ENCODE measurements at places on chromosomes 16 and 17.

DNA sequence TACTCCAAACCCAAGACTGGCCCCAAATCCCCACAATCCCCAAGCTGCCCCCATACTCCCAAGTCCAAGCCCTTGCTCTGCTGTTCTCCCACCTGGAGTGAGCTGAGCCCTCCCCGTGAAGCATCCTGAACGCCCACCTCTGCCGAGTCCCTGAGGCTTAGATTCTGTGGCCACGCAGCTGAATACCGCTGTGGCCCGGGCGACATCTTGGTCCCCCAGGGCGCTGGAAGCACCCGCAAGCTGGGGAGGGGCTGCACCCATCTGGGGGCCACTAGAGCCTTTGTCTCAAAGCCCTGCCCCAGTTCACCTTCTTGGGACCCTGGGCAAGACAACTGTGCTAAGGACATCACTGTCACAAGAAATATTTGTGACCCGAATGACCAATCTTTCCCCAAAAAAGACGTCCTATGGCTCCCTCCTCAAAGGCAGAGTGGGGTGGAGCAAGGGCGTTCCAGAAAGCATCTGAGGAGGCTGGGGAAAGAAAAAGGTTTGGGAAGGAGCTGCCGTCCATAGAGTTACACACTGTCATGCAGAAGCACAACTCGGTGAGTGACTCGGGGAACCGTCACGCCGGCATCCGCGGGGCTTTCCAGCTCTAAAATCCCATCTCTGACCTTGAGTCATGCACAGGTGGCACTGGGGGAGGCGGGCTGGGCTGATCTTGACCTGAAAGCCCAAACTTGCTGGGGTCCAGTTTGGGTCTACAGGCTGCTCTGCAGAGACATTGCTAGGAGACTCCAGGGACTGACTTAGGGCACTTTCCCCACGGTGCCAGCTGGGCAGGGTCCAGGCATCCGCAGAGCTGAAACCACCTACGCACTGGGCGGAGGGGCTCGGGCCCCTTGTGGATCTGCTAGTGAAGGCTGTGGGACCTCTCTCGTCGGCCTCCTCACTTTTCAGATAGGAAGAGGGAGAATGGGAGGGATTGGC is 6.6 kb downstream of the PTX4 start:
- DNase-seq, result no peak

DNA sequence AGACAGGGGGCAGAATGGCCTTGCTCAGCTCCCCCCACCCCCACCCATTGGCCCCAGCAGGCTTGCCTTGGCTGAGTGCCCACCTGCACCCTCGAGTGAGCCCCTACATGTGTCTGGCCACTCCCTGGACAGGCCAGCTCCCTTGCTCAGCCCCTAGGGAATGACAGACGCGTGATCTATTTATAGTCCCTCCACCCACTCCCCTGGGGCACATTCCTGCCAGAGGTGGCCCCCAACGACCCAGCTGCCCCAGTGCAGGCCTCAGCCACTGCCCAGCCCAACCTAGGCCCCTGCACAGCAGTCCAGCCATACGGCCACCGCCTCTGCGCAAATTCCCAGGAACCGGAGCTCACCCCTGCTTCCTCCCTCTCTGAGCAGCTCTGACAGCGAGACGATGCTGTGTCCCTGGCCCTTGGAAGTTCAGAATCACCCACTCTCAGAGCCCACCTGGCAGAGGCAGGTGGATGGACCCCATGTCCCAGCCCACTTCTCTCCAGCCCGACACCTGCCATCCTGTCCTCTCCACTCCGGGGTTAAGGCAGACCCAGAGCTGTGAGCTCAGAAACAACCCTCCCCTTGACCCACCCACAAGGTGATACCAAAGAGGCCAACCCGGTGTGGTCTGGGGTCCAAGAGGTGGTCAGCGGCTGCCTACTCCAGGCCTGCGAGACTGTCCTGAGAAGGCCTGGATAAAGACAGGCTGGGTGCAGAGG is 11.5 kb upstream of the P2RX1 start:
- DNase-seq, result no peak

DNA sequence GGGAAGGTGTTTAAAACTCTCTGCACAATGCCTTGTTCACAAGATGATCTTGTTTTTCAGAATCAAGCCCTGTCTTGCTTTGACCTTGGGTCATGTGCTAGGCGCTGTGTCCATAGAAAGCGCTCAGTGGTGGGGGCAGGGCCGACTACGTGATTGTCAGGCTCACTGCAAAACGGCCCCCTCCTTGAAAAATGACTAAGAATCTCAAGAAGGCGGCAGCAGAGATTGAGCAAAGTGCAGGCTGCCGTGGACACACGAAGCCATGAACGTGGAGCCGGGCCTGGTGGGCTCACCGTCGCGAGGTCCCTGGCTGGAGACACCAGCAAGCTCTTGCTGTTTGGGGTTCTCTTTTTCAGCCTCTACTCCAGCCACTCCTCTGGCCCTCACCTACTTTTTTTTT is 10.2 kb downstream of the ATP2C2 start:
- no peak for DNase-seq

- DNase-seq, result no peak
Observed at GRCh38 chr16:57541754-57542435, 548 bp upstream of the ADGRG5 start.

DNA sequence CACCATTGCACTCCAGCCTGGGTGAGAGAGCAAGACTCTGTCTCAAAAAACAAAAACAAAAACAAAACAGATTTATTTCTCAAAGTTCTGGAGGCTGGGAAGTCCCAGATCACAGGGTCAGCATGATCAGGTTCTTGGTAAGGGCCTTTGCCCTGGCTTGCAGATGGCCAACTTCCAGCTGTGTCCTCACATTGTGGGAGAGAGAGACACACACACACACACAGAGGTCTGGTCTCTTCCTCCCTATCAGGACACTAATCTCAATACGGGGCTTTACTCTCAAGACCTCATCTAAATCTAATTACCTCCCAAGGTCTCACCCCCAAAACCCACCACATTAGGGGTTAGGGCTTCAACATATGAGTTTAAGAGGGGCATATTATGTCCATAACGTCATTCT is 26.4 kb upstream of the TAOK1 start:
- DNase-seq, result no peak

DNA sequence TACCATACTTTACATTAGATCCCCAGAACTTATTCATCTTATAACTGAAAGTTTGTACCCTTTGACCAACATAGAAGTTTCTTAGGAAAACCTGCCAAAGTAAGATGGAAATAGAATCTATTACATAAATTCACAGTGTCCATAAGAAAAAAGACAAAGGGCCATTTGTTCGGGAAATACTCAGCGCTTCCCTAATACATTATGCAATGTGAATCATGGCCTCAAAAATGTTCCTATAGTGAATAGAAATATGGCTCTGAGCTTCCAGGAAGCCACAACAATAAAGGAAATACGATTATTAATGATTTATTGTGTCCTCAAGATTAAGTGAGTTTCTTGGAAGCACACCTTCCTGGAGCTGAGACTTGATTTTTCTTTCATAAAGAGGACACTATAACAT is 51.5 kb downstream of the GPRC5B start:
- no peak for DNase-seq

DNA sequence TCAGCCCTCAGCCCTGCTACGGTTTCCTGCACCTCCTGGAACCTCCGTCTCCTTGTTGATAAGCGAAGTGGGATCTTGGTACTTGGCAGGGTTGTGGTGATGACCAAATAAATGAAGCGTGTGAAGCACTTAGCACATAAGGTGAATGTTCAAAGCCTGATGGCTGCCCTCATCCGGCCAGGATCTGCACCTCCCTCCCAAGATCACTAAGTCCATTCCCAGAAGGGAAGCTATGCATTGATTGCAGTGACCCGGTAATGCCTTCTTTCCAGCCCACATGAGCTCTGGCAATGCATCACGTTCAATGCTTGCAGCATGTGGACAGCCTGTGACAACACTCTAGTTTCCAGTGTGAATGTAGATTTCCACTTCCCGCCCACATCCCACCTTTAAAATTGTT is 24.9 kb upstream of the RHOT1 start:
- no peak for DNase-seq

- DNase-seq, result no peak
Observed at GRCh38 chr17:65394811-65395472, 166.5 kb downstream of the AXIN2 start.

DNA sequence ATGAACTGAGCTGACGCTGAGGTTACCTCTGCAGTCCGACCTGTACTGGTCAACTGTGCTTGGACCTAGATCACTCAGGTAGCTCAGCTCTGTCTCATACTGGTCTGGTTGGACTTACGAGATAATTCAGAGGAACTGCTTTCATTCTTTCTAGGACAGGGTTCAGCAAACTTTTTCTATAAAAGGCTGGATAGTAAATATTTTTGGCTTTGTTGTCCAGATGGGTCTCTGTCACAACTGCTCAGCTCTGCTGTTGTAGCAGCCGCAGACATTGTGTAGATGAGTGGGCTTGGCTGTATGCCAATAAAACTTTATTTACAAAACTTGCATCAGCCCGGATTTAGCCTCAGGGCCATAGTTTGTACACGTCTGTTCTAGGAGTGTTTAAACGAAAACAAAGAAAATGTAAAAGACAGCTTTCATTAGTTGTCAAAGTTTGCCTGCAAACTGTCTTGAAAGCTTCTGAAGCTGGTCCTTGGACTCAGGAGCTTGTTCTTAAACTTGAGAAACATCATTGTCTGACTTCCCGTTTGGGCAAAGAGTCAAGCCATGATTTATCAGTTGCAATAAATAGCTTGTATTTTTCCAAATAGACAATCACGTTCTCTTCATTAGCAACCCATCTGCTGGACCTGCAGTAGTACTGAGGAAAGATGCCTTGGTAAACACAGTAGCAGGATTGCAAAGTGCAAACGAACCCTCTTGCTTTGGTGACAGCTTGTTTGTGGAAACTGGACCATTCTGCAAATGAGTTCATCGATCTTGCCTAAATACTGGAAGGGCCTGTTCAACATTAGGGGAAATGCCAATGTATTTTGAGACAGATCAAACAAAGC is 253.4 kb downstream of the SNX29 start:
- no peak for DNase-seq

DNA sequence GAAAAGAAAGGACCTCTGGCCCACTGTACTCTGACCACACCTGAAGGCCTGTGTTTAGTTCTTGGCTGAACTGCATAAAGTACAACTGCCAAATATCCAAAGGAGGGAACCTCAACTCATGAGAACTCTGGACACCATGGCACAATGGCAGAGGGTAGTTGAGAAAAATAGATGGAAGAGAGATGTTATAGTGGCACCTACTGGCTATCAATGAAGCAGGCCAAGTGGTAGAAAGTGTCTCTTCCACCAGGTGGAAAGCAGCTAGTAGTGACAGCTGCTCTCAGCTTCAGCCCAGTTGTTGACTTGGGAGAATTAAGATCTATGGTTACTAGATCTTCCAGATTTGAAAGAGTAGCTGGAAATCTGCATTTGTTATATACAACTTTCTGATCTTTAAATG is 3.2 kb downstream of the MED31 start:
- no peak for DNase-seq

DNA sequence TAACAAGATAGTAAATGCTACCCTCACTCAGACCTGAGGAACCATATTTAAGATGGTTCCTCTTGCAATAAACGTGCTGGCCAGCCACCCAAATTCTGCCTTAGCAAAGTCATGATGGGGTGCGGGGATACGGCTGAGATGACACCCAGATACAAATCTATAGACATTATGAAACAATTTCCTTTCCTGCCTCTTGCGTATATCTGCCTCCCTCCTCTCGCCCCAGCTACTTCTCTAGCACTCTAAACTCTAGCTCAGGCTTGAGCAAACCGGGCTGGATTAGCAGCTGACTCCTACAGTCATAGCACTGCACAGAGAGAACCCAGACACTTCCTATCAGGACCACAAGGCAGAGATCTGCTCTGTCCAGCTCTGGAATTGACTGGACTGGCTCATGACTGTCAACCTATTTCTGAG is 22.3 kb downstream of the CD300LF start:
- no peak for DNase-seq

GRCh38 chr17:1039511-1040215 is 42.7 kb downstream of the TIMM22 start:
- no peak for DNase-seq

- DNase-seq, result no peak
Observed at GRCh38 chr16:74280448-74280847, 16.2 kb upstream of the PSMD7 start.

DNA sequence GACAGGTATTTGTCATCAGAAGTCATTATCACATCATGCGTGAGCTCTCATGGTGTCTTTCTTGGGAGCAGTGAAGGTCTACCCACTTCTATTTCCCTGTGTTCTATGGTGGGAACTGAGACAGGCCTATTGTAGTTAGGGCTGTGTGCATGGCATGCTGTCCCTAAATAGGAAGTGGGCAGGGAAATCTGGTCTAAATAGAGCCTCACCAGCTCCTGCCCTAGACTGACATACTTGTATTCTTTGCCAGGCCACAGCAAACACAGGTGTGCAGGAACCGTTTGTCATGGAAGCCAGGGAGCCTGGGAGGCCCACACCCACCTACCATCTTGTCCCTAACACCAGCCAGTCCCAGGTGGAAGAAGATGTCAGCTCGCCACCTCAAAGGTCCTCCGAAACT is 10.1 kb downstream of the SLC7A6 start:
- DNase-seq, result no peak

- no peak for DNase-seq
Observed at GRCh38 chr16:24538756-24539294, 541 bp upstream of the RBBP6 start.

DNA sequence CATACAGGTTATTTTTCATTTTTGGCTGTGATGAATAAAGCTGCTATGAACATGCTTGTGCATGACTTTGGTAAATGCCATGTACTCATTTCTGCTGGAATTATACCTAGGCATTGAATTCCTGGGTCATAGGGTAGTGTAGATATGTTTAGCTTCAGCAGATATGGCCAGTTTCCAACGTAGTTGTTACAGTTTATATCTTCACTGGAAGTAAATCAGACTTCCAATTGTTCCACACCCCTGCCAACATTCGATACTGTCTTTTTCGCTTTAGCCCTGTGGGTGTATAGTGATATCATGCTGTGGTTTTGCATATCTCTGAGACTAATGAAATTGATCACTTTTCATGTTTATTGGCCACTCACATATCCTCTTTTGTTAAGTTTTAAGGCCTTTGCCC is 50.4 kb downstream of the ARHGAP27 start:
- DNase-seq, result no peak

DNA sequence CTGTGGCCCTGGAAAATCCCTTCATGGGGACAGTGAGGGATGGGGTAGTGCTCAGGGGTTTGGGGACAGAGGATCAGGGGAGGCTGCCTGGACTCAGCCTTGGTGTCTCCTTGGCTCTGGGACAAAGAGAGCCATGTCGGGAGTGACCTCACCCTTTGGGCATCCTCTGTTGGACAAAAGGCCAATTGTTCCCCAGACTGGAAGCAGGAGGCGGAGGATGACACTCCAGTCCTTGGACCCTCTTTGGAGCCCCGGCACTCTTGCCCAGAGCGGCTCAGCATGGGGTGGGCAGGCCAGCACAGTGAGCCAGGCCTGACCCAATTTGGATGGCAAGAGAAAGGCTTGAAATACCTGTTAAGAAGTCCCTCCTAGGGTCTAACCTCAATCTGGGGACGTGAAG is 39.4 kb upstream of the PHB1 start:
- no peak for DNase-seq

GRCh38 chr17:8087075-8087951 is at the start of gene ALOX12B:
ALOX12B (minus strand) TSS chr17:8087716; CDS start chr17:8087442, 274 bp downstream.
- no peak for DNase-seq

DNA sequence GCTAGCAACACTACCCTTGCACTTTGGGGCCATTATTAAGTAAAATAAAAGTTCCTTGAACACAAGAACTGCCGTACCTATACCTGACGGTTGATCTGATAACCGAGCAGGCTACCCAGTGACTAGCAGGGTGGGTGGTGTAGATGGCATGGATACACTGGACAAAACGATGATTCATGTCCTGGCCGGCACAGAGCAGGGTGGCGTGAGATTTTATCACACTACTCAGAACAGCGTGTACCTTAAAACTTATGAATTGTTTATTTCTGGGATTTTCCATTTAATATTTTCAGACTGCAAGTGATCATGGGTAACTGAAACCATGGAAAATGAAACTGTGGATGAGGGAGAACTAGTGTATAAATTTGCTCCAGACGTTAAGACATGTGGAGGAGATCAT is 41.0 kb upstream of the MSI2 start:
- DNase-seq, result no peak
